ENCODE measurements at places on chromosomes 13 and 19.

- no peak for DNase-seq
Observed at GRCh38 chr19:18386543-18387271, 749 bp downstream of the GDF15 start.

GRCh38 chr13:21901336-21901735, 230.5 kb downstream of the FGF9 start:
- no peak for DNase-seq

DNA sequence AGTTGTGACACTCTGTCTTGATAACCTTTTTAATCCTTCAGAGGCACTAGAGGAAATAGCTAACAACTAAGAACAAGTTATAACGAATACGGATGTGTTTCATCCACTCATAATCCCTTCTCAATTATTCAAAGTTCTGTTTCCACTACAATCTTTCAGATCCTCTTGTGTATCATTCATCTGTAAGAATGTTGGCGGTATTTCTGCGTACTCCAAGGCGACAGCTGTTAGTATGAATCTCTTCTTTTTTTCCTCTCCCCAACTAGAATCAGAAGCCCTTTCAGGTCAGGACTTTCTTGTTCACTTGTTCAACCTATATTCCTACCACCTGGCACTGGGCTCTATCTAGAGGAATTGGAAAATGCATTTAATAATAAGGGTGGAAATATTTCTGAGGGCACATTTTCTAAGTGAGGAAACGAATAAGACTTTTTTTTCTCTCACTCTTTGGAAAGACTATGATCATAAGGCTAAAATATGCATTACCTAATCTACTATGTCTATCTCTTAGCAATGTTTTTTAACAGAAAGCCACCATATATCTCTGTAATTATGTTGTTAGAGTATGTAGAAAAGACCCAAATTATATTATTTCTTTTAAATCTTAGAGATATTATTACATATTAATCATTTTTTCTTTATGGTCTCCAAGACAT, 492.9 kb downstream of the PCDH20 start:
- no peak for DNase-seq

- peak; percentile 10 for DNase-seq
Observed at GRCh38 chr19:51702103-51702824, 9.1 kb downstream of the SPACA6 start.

DNA sequence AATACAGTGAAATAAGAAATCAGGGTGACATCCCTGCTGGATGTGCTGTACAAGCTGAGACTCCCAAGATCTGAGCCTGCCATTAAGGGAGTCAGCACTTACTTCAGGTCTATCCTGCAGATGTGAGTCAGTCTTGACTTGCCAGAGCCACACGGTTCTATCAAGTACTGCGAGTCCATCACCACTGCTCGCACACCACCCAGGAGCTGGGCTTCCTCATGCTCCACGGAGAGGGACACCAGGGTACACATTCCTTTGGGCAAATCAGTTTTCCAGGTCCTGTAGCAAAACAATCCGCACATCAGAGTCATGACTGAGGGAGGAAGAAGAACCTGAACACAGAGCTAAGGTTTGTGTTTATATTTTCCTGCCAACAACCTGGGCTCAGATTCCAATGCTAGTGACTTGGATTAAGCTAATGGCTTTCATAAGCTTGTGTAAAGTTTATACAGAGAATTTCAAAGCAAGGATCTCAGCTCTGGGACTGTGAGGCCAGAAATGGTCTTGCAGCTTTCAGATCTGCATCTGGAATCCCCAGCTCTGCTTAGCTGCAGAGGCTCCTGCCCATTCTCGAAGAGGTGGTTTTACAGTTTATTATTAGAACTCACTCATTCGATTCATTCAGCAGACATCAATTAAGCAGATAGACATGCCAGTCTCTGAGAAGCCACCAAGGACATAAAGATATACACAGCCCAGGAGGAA, 90.6 kb downstream of the KL start:
- DNase-seq, result no peak

GRCh38 chr13:94079876-94080275, 399.6 kb downstream of the DCT start:
- no peak for DNase-seq

GRCh38 chr19:35843676-35844481, 8.4 kb downstream of the NPHS1 start:
- no peak for DNase-seq

DNA sequence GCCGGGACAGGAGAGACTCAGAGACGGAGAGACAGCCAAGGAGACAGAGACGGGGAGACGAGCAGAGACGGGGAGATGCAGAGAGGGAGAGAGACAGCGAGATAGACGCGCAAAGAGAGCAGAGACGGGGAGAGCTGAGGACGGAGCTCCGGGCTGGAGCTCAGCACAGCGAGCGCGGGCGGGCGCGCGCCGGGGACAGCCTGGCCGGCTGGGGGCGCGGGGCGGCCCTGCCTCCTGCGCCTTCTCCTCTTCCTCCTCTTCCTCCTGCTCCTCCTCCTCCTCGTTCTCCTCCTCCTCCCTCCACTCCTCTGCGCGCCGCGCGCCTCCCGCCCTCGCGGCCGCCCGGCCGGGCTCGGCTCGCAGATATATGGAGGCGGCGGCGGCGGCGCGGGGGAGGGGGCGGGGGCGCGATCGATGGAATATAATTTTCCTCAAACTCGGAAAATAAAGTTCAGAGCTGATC, at the start of gene ERFL:
Gene ERFL, minus strand, starts transcription at position 229 of the 463 bp plus-strand sequence. CDS start 15,530 bp downstream, outside the sequence.
- DNase-seq, result no peak

All from T-cell (primary cell).